Stimulated activated CD8-positive, alpha-beta memory T cell treated with anti-CD3 and anti-CD28 coated beads, Interleukin-4, amount 100 ng/mL, for 1 hour (primary cell): ENCODE measurements at places on chromosomes 4 and X.

- DNase-seq = no peak
Measured at GRCh38 chr4:41873380-41874295, 61.6 kb upstream of the TMEM33 start.

GRCh38 chrX:10296576-10296975 lies 139.8 kb downstream of the CLCN4 start:
- DNase-seq = no peak

GRCh38 chrX:47501226-47502074 lies 18.4 kb upstream of the ZNF41 start:
- DNase-seq = no peak

GRCh38 chrX:151729056-151729725 lies 5.4 kb upstream of the CNGA2 start:
- DNase-seq = no peak
